ENCODE measurements at places on chromosomes 7 and 10.

- DNase-seq = no peak
Observed at GRCh38 chr10:126902157-126902556, 3.1 kb upstream of the DOCK1 start.

DNA sequence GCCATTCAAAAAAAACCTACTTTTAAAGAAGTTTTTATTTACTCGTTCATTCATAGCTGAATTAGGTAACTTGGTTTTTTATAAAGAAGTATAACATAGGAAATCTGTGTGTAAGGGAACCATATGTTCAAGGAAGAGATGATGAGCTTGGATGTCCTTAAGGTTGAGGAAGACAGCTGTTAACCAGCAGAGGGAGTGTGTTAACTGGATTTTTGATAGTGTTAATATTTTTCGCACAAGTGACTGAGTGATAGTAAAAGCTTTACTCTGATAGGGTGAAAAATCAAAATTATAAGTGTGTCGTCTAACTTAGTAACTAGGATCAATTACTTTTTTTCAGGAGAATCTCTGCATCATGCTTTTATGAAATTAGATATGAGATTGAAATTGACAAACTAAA is 134.7 kb downstream of the ARL5B start:
- DNase-seq = no peak

DNA sequence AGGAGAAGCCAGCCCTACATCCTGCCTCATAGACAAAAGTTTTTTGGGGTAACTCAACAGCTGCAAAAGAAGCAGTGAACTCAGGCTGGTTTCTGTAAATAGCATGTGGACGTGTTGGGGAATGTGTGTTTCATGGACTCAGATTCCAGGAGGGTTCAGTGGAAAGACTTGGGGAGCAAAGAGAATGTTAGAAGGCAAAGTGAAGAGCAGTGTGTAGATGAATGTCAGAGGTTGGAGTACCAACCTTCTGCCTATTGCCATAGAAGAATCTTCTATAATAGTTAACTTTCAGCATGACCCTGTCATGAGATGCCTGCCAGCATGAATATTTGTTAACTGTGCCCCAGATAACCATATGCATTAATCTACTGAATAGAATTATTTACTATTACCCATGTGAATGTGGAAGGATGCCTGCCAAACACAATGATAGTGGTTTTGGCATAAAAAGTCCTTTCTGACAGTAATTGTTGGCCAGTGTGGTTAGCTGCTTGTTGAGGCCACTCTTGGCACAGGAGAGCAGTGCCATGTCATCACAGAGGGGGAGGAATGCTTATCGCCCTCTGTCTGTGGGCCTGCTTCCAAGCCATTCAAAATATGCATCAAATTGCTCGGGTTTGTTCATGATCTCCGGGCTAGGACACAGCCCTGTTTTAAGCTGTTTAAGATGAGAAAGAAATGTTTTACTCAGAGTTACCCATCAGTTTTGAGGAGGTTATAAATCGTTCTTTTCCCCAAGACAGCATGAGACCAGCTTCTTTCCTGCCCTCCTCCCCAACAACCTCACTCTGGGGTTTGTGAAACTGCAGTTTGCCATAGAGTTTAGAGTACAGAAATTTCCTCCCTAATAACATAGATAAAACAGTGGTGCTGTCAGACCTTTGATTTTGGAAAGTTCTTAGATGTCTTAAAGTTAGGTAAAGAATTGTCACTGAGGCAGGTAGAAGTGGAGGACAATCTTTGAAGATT is 165.3 kb downstream of the WNT2 start:
- peak; percentile 39 for DNase-seq

- DNase-seq = no peak
Observed at GRCh38 chr10:112649822-112650152, 202.8 kb downstream of the VTI1A start.

DNA sequence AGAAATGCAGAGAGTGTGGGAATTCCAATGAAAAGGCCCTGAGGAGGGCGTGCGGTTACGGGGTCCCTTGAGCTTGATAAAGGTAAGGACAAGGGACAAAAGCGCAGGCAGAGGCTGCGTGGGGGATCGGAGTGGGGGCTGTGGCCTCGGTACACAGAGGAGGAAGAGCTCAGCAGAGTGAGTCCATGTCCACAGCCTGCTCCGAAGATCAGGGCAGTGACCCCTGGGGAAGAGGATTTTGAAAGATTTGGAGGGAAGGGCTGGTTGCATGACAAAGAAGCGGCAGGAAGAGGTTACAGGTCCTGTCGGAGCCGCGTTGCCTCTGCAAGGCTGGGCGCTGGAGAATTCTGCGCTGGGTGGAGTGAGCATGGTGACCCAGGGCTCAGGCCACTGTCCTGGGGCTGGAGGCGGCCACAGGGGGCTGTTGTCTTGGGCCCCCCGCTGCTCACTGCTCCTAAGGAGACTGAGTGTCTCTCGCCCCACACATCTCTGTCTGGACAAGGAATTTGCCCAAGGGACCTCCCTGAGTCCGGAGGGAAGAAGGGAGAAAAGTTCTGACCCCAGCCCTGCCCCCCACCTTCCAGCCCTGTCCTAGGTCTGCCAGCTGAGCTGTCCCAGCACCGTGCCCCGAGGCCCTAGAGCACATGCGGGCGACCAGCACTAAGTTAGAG is 69.8 kb upstream of the INSIG1 start:
- no peak for DNase-seq

- no peak for DNase-seq
Observed at GRCh38 chr7:32472015-32472414, 18.2 kb downstream of the LSM5 start.

DNA sequence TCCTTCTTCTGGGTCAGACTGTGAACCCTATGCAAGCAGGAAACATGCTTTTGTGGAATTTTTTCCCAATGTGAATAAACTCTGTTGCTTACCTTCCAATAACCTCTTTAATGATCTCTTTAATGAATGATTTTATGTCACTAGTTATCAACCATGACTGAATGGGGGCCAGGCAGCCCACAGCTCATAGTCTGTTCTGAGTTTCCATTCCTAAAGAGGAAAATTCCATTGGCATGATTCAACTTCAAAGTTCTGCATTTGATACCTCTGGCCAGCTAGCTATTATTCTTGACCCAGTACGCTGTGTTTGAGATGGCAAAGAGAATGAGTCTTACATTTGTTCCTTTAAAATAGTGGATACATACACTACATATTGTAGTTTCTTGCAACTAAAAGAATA is 867.8 kb upstream of the CELF2 start:
- no peak for DNase-seq

DNA sequence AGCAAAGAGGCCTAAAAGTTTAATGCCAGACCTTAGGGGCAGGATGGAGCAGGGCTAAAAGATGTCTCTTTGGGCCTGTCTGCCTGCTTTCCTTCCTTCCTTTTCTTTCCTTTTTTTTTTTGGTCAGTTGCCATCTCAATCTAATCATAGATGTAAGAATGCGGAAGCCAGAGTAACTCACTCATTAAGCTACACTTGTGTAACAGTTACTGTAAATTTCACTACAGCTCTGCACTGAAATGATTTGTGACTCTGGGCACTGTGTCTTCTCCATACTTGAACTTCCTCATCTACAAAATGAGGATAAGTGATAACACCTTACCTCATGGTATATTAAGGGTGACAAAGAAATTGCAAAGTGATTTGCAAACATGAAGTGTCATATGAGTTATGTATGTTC is 75.5 kb upstream of the AGK start:
- DNase-seq = no peak

- no peak for DNase-seq
Observed at GRCh38 chr7:42672339-42672999, 239.4 kb downstream of the C7orf25 start.

DNA sequence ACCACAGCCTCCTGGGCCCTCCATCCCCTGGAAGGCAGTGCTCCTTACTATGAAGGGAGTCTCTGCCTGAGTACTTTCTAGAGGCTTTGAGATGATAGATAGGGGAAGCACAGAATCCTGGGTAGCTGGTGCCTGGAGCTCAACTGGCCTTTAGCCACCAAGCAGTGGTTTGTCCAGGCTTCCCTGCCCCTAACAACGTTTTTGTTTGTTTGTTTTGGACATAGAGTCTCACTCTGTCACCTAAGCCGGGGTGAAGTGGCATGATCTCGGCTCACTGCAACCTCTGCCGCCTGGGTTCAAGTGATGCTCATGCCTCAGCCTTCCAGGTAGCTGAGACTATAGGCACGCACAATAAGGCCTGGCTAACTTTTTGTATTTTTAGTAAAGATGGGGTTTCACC is 289.4 kb downstream of the PLXNA4 start:
- no peak for DNase-seq

GRCh38 chr7:128739990-128740682 is 977 bp downstream of the CALU start:
- DNase-seq = no peak

DNA sequence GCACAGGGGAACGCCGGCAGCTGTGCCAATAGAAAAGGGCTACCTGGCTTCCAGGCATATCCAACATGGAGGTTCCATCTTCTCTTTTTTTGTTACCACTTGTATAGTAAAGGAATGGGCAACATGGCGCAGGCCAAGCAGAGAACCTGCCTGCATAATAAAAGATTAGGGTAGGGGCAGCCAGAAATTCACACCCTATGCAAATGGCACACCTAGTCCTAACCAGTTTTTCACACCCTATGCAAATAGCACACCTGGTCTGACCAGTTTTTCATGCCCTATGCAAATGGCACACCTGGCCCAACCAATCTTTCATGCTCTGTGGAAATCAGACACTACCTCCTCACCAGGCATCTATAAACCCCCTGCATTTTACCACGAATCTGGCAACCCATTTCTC is 369.5 kb downstream of the IPMK start:
- no peak for DNase-seq

- DNase-seq = no peak
Observed at GRCh38 chr7:27482219-27482618, 180.5 kb downstream of the HIBADH start.

DNA sequence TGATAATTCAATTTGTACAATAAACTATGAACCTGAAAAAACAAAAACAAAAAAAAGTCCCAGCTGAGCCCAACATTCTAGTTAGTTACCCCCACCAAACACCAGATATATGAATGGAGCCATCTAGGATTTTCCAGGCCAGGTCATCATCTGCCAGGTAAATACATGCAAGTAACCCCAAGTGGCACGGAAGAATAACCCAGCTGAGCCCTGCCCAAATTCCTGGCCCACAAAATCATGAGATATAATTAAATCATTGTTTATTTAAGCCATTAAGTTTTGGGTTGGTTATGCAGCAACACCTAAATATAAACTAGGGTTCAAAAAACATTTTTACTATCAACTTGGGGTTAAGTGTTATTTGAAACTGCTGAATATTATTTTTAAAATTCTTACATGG is 19.0 kb downstream of the PARD3 start:
- no peak for DNase-seq

- no peak for DNase-seq
Observed at GRCh38 chr7:135684136-135684535, 21.8 kb downstream of the STMP1 start.

DNA sequence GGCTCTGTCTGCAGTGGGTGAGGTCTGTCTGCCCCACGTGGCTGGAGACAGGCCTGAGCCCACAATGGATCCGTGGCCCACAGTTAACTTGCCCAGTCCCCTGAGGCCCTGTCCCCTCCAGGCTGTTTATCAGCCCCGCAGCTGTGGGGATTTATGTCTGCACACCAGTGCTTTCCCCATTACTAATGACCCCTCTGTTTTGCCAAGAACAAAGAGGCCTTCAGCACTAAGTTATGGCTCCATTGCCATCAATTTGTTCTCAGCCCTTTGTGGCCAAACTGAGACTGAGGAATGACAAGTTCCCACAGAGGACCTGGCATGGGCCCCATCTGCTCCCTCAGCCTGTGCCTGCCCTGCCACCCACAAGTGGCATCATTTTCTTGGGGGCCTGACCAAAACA is 138.2 kb downstream of the C10orf105 start:
- DNase-seq = no peak

- no peak for DNase-seq
Observed at GRCh38 chr10:10872035-10872673, 145.5 kb upstream of the CELF2 start.

GRCh38 chr7:16978358-16979244 is 96.8 kb upstream of the AGR3 start:
- no peak for DNase-seq

- DNase-seq = no peak
Observed at GRCh38 chr10:13945390-13946208, 358.8 kb downstream of the PRPF18 start.

DNA sequence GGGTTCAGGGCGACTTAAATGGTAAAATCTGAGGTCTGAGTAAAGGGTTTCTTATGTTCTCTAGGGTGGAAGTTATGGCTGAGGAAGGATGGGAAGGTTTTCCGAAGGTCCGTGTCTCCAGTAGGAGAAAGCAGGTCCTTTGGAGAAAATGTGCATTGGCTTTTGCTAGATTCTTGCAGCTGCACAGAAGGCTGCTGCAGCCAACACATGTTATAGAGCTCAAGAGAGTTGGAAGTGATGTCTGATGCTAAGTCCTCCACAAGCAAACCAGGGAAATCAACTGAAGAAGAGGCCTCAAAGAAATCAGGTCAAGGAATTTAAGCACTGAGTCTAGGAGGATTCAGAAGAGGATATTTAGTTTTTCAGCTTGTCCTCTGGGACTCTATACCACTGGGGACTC is 404.6 kb downstream of the LRMDA start:
- no peak for DNase-seq

- DNase-seq = no peak
Observed at GRCh38 chr7:90320418-90320800, 695 bp downstream of the FAM237B start.

DNA sequence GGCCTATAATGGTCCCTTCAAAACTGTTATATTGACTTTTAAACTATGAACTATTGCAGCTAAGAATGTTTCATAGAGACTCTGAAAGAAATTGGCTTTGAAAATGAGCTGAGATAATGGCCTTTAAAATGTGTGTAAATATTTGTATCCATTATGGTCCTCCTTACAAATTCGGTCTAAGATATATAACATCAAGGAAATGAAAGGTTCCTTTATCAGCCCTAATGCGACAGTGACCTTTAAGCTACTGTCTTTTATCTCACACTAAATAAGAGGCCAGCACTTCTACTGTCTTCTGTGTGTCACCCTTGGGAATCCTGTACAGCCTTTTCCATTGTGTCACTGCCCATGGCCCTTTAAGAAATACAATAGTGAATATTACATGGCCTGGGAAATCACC is 19.5 kb downstream of the COL28A1 start:
- DNase-seq = no peak

DNA sequence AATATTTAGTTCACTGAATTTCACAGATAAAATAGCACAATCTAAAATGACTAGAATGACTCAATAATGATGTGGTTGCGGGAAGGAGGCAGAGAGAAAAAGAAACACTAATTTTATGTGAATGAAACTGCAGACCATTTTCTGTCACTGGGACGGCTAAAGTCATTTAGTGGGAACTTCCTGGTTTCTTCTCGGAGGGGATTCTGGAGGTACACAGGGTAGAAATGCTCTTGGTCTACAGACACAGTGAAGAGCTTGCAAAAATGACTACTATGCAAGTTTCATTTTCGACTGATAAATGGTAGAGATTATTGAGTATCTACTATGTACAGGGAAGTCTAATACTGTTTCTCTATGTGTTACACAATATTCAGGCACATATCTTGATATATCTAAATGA is 63.5 kb upstream of the LRRN3 start:
- DNase-seq = no peak

- no peak for DNase-seq
Observed at GRCh38 chr7:4665661-4666060, 16.4 kb upstream of the FOXK1 start.

Data from NCI-H1694 treated with DMSO at 0.1 percent for 48 hours (cell line).